Dermis blood vessel endothelial cell (primary cell): ENCODE measurements at places on chromosomes 4 and X.

DNA sequence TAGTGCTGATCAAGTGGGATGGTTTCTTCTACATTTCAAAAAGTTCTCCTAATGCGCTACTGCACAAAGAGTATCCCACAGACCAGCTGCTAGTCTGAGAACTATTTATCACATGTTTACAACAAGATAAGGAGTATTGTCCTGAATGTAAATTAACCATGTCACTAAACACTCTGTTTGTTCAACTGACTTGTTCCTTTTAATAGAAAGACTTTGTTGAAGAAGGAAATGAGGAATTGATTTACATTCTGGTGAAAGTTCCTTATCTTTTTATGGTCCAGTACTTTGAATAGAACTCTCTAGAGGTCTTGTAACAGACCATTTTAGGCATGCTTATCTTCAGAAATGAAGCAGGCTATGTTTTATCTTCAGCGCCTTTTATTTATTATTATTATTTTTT lies 67.3 kb upstream of the IL13RA1 start:
- no peak for DNase-seq

DNA sequence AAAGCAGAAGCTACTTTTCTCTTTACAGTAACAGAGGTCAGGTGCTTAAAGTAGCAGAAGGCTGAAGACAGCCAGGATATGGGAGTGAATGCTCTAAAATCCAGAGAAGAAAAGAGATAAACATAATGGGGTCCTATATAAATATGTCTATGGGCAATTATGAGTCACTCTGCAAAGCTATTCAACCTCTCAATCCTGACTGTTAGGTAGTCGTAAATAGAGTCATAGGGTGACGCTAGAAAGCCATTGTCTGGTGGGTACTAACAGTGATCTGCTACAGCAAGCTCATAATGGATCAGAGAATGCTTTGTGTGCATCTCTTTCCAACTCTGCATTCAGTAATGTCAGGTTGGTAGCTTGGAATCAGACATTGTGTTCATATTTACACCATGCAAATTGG lies 53.5 kb upstream of the PDE5A start:
- DNase-seq, result no peak

DNA sequence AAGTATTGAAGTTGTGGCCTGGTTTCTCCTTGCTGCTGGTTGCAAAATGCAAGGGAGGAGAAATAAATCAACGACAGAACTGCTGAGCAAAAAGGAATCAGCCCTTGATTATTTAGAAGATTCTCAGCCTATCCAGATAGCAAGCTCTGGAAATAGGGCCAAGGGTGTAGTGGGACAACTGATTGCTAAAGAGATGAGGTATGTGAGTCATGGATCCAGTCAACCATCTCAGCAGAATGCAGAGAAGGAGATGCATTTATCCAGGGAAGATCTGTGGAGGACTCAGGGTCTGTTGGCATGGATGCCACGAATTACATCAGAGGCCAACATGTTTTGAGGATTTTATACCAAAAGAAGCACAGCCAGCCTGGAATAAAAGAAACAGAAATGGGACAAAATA lies 36.7 kb downstream of the FOXR2 start:
- DNase-seq, result no peak

GRCh38 chr4:69823481-69824186 lies 36.3 kb downstream of the SULT1E1 start:
- peak; percentile 59 for DNase-seq

DNA sequence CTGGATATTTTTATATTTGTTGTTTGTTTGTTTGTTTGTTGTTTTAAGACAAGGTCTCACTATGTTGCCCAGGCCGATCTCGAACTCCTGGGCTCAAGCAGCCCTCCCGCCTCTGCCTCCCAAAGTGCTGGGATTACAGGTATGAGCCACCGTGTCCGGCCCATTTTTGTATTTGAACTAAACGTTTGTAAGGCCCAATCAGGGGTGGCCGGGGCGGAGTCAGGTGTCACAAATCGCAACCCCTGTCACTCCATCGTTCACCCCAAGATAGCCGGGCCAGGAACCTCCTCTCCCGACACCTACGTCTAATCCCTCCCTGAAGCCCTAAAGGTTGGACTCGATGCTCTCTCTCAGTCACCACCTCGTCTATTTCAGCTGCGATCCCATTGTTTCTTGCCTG lies 722 bp upstream of the EFHC2 start:
- DNase-seq, result no peak

DNA sequence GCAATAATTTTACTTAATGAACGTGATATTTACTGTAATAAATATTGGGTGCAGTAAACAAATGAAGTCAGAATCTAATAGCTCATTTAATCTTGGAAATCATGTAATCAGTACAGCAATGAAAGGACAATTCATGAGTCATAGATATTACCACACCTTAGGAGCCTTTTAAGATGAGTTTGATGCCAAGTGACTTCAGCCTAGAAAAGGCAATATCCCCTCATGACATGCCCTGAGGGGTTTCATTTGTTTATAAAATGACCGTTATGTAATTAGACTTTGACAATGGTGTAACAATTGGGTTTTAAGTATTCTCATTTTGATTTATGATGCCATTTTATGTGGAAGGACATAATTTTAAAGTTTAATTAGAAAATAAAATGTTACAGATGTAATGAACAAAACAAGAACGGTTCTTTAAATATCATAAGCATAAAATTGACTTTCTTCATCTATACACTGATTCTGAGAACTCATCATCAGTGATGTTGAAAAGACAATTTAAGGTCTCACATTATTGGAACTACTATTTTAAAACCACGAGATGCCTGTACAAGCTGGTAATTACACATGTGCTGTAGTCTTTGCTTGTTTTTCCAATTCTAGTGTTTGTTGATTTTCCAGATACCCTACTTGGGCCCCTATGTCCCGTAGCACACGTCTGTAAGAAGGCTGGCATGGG lies 5.0 kb downstream of the FGF2 start:
- no peak for DNase-seq

DNA sequence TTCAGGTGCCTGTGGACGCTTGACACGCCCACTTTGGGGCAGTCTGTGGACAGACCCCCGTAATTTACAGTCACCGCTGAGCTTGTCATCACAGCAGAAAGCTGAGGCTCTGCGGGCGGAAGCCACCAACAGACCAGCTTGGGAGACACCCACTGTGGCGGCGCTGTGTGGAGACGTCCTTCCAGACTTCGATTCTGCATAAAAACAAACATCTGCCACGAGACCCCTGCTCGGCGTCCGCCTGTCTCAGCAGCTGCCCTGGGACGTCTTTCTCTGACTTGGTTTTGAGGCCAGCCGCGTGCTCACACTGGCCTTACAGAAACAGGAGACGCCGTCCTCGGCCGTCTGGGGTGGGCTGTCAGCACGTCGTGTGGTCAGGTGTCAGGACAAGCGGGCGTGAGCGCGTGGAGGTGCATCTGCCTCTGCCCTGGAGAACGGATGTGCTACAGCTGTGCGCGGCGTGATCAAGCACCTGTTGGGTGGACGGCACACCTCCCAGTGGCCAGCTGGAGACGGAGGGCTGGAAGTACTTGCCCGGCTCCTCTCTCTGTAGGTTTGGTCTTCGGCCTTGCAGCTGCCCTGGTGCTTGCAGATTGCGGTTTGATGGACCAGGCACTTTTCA lies 37.5 kb downstream of the PIGG start:
- DNase-seq, result no peak

- DNase-seq, result no peak
Measured at GRCh38 chrX:115390078-115390477, 100.6 kb downstream of the LUZP4 start.

DNA sequence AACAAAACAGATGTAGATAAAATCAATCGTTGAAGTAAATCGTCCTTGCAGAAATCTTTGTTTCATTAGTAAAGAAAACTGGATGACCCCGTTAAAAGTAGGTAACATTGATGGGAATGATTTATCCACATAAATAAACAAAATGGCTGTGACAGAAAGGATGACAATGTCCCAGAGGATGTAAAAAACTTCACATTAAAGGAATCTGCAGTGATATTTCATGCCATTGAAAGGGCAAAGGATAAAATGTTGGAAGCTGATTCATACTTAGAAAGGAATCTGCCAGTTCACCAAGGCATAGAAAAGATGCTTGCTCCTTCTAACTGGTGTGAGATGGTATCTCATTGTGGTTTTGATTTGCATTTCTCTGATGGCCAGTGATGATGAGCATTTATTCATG lies 24.2 kb upstream of the EPGN start:
- DNase-seq, result peak; percentile 2

DNA sequence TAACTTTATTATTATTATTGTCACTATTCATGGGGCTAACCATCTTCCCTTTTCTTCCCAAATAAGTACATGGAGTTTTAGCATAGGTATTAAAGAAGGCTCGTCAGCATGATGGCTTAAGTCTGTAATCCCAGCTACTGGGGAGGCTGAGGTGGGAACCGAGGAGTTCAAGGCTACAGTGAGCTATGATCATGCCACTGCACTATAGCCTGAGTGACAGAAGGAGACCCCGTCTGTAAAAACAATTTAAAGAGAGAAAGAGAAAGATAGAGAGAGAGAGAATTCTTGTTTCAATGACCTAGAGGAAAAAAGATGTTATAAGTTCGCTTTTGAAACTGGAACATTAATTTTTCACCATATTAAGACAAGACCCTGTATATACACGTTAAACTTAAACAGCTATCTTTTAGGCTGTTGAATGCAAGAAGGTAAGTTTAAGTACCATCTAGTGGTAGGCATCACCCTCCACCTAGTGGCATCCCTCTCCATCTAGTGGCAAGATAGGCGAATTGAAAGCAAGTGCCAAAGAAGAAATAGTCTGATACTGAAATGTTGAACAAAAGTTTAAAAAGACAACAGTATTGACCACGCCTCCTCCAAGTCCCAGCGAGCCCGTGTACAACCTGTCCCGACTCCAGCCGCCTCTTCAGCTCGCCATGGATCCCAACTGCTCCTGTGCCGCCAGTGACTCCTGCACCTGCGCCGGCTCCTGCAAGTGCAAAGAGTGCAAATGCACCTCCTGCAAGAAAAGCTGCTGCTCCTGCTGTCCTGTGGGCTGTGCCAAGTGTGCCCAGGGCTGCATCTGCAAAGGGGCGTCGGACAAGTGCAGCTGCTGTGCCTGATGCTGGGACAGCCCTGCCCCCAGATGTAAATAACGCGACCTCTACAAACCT lies 26.0 kb upstream of the YTHDC1 start:
- DNase-seq, result peak; percentile 75

GRCh38 chrX:123324625-123325024 lies 140.5 kb downstream of the GRIA3 start:
- no peak for DNase-seq

DNA sequence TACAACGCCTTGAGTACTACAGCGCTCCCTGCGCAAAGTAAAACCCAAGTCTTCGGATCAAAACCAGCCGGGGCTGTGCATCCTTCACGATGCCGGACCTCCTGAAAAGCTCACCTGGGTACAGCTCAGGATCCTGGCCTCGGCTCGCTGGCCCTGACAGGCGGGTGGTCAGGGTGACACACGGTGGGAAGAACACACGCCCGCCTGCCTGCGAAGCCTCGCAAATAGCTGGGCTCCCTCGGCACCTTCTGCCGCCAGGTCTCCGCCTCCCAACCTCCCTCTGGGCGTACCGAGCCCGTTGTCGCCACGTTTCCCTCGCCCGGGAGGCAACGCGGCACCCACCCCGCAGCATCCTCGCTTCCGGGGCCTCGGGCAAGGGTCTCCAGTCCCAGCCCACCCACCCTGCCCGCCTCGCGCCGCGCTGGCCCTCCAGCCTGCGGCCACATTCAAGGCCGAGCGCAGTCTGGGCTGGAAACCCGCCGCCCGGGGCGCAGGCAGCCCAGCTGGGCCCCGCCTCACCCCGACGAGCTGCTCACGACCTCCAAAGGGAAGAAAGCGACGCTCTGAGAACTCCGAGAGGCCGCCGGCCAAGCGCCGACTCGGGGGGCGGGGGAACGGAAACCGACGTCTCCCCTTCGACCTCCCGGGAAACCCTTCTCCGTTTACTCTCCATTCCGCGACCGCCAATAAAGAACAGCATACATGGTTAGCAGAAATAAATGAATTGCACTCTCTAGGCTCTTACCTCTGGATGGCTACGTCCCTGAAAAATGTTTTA lies 511 bp downstream of the PPM1K start:
- DNase-seq, result peak; percentile 68

DNA sequence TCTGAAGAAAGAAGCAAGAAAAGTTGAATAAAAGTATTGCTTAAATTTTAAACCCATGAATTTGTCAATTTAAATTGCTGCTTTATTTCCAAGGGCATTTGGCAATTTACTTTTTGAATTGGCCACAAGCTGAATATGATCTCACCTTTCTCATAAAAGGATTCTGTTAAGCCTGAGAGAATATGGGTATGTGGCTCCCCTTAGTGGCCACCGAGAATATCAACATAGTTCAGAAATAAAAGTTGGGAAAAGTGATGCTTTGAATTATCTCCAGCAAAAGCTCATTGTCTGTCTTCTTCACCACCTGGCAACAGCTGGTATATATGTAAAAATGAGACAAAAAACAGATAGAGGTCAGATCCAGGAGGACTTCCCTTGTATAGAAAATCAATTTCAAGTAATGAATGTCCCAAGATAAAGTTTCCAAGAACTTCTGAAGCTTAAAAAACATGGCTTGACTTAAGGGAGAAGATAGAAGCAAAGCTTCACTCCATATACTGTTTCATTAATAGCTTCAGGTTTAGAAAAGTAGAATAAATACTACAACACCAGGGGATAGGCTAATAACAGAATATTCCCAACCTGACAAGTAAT lies 290.7 kb upstream of the FAM241A start:
- peak; percentile 56 for DNase-seq
